ENCODE measurements at places on chromosomes 16 and 17. TPM values are rescaled to one million over a fixed set of nuclear protein-coding genes. Genes with fewer than 3 reads are reported as not detected.

DNA sequence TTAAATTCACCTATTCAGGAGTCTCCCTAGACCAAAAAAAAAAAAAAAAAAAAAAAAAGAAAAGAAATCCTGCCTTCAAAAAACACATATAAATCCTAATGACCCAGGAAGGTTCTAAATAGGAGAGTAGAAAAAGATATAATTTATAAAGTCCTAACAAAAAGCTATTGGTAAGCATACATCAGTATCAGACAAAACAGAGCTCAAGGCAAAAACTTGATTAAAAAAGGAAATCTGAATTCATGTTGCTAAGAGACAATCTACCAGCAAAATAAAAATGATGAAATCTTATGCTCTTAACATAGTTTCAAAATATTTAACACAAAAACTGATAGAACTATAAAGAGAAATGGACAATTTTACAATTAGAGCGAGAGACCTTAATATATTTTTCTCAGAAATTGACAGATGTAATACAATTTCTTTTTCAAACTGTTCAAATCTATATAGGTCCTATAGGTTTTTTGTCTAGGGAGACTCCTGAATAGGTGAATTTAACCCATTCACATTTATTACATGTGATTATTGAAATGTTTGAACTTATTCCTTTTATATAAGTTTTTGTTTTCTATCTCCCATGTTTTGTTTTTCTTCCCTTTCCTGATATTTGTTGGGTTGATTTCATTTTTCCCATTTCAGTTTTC is 57.0 kb downstream of the NT5M start:
- no peak for DNase-seq

- DNase-seq = no peak
Measured at GRCh38 chr16:3949287-3949686, 68.8 kb upstream of the CREBBP start.

GRCh38 chr16:75457485-75458021 is 6.9 kb downstream of the TMEM170A start:
- no peak for DNase-seq

GRCh38 chr17:41678907-41679739 is 9.6 kb upstream of the EIF1 start:
- DNase-seq = peak; percentile 88

DNA sequence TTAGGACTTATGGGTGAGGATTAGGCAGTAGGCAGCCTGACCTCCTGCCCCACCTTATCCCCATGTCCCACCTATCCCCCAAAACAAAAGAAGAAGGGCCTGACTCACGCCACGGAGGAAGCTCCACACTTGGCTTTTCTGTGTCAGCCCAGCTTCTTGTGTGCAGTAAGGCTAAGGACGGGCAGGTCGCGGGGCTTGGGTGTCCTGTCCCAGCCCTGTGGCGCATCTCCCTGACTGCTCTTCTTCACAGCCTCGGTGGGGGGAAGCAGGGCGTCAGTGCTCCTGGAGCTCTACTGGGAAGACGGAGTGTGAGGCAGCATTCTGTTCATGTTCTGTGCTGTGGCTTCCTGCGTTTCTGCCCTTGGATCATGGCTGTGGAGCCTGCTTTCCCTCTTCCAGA is 34.6 kb upstream of the ALDH3A2 start:
- no peak for DNase-seq

- DNase-seq = peak; percentile 36
Measured at GRCh38 chr16:57764341-57765159, 29.0 kb downstream of the KATNB1 start.

DNA sequence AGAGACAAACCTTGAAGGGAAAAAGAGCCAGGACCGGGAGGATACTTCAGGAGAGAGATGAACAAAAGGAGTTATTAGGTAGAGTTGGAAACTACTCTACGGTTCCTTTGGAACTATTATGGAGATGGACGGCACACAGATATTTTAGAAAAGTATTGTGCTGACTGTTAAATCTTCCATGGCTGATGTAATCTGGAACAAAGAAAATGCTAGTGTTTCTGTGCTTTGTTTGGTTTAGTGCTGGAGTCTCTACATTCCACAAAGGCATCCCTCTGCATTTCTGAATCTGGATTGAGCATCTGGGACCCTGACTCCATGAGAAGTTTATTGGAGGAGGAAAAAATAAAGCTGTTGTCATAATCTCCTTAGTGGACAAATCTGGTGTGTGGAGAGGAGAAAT is 57.2 kb downstream of the RPGRIP1L start:
- DNase-seq = no peak

- DNase-seq = no peak
Measured at GRCh38 chr16:51359141-51359955, 208.3 kb upstream of the SALL1 start.

- DNase-seq = no peak
Measured at GRCh38 chr17:66541461-66542128, 239.2 kb downstream of the PRKCA start.

GRCh38 chr17:8338753-8339140 is 893 bp upstream of the ODF4 start:
- no peak for DNase-seq

GRCh38 chr17:43365356-43365755 is 33.4 kb upstream of the ARL4D start:
- DNase-seq = no peak

GRCh38 chr17:27751622-27752490 is 48.5 kb downstream of the NOS2 start:
- DNase-seq = no peak

DNA sequence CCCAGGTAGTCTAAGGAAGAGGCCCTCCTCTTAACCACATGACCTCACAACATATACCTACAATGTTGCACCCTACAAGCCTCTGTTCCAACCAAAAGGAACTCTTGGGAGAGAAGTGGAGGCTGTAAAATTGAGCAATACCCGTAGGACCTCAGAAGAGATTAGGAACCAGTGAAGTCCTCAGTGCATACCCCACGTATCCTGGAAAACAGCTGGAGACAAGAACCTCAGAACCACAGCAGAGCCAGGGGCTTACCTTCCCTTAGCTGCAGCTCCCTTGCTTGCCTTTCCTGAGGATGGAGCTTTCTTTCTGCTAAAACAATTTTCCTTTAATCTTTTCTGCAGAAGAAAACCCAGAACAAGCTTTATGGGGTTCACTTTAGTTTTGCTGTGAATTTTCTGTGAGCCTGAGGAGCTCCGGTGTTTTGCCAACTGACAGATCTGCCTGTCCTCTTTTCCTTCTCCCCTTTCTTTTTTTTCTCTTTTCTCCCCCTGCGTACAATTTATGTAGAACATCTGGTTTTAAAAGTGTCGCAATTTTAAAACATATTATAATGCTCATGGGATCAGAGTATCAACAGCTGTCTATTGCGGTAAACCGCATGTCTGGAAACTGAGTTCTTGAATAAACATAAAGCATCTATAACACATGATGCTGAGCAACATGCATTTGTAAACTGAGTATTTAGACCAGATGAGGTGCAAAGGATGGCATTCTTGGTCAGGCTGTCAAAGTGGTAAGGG is 226.4 kb upstream of the MAF start:
- no peak for DNase-seq

DNA sequence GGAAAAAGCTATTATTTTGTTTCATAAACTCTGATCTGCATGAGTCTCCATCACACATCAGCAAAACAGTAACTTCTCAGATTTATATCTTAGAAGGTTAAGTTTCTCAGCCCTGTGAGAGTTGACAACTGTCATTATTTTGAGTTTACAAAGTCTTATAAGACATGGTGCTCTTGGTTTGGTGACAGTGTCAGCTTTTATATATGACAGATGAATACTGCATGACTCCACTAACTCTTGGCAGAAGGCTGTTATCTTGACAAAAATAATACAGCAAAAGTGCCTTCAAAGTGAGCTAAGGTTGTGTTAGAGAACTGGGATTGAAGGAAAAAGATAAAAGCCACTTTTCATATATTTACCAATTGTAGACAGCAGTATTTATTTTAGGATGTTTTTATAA is 528.4 kb upstream of the SOX9 start:
- DNase-seq = no peak

DNA sequence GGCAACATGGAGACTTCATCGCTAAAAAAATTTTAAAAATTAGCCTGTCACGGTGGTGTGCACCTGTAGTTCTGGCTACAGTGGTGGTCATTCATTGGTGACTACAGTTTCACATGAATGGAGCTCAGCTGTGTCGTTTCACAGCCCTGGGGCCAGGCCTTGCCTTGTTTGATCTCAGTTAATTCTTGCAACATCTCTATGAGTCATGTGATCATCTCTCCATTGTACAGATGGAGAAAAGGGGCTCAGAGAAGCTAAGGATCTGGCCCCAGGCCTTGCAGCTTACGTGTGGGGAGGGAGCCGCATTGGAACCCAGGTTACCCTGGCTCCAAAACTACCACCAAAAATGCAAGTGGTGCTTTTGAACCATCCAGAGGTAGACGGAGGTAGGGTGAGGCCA is 49.4 kb downstream of the GDE1 start:
- DNase-seq = no peak

DNA sequence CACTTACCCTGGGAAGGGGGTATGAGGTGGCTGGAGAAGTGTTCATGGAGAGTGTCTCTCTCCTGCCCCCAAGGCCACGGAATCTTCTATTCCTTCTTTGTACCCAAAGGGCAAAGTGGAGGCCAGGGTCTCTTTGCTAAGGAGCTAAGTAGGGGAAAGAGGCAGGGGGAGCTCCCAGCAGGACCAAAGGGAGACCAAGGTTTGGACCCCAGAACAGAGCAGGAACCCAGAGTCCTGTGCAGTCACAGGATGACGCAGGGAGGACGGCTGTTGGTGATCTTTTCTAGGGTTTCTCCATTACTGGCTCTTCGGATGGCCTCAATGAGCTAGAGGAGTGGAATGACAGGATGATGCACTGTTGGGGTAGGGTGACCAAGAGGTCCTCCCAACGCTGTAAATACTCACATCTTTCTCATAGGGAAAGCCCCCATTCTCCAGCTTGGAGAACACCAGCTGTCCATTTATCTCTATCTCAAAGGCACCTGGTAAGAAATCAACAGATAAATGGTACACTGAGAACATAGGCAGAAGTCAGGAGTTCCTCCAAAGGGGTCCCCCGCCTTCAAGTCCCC is 966 bp downstream of the MIEN1 start:
- no peak for DNase-seq

DNA sequence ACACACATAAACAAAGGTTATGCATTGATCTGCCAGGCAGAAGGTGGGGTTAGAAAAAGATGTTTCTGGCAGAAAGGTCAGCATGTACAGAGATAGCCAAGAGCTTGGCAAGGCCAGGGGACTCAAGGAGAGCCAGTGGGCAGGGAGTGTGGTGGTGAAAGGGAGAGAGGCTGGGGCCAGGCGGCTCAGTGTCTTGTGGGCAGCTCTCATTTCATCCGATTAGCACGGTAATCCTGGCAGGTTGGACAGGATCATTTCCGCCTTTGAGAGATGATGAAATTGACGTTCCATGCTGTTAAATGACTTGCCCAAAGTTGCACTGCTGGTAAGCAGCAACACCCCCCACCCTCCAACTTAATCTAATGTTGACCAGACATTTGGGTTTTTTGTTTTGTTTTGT is 3.6 kb downstream of the CHD9 start:
- DNase-seq = no peak

DNA sequence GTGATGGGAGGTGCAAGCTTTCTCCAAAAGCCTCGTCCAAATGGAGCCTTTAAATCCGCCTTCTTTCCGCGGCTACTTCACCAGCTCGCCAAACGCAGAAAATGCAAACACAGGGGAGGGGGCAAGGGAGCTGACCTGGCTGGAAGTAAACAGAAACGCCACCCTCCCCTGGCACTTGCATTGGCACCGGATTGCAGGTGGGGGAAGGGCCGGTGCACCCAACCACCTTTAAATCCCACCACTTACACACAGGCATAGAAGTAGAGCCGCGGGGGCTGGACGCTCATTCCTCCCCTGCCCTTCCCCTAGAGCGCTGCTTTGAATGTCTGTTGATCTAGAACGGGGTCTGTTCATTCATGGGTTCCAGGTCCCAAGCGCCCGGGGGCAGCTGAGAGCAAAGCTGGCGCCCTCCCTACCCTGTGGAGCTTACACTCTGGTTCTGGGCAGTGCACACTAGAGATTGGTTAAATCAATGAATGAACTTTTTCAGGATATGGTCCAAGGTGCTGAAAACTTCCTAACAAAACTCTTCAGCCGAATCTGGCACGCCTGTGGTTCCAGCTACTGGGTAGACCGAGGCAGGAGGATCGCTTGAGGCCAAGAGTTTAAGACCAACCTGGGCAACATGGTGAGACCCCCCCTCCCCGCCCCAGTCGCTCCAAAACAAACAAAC is 920 bp upstream of the ZCCHC14 start:
- no peak for DNase-seq

GRCh38 chr16:77459534-77460254 is 24.9 kb upstream of the ADAMTS18 start:
- DNase-seq = no peak

DNA sequence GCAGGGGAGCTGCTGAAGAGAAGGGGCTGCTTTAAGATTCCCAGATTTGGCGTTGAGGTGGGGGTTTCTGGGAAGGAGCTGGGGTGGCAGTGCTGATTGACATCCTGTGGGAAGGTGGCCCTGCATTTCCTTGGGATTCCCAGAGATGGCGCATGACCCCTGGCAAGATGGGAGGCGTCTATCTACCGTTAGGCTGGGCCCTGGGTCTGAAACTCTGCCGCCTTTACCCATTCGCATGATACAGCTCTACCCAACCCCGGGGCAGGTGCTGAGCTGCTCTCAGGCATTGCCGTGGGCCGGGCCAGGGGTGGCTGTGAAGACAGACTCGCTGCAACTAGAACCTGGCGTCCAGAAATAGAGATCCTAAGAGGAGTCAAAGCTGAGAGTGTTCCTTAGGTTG is 9.9 kb upstream of the MVD start:
- no peak for DNase-seq

DNA sequence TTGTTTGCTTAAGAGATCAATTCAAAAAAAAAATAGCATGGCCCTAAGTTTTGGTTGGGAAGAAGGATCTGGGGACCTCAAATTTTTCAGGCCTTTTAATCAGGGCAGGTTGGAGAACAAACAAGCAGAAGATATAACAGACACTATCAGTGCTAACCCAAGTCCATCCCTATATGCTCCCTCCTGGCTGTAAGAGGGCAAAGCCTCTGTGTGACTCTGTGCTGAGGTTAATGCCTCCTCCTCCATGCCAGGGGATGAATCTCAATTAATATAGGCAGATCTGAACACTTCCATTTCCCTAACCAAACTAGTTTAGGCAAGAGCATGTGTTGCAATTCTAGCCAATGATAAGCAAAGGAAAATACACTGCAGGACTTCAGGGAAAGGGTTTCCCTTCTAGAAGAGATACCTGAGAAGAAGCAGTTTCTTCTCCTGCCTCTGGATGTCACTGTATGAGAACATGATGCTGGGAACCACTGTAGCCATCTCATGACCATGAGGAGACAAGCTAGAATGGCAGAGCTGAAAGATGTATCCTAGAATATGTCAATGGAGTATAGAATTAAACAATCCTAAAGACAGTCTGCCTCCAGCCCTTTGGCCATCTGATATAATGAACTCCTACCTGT is 76.0 kb downstream of the CHD9NB start:
- DNase-seq = no peak

VAT1L gene
- not detected for polyA plus RNA-seq

KRT39 gene
- polyA plus RNA-seq = not detected

PRAC1 gene
- polyA plus RNA-seq = not detected

ALDH3A2 gene
- polyA plus RNA-seq = 58.0 TPM

GAS2L2 gene
- not detected for polyA plus RNA-seq

KRTAP3-2 gene
- not detected for polyA plus RNA-seq

LYZL6 gene
- polyA plus RNA-seq = not detected

ALOX15B gene
- 2.8 TPM for polyA plus RNA-seq

CDK5R1 gene
- 0.48 TPM for polyA plus RNA-seq

NFE2L1 gene
- polyA plus RNA-seq = 7.1 TPM
